Stimulated activated CD8-positive, alpha-beta memory T cell treated with anti-CD3 and anti-CD28 coated beads, Interleukin-4, amount 100 ng/mL, for 1 hour (primary cell): ENCODE measurements at places on chromosomes 16 and 17.
A peak's percentile ranks its signal among the peaks of the same experiment; 100 is the strongest.

- DNase-seq: no peak
Observed at GRCh38 chr16:56357241-56357764, 68.0 kb downstream of the AMFR start.

DNA sequence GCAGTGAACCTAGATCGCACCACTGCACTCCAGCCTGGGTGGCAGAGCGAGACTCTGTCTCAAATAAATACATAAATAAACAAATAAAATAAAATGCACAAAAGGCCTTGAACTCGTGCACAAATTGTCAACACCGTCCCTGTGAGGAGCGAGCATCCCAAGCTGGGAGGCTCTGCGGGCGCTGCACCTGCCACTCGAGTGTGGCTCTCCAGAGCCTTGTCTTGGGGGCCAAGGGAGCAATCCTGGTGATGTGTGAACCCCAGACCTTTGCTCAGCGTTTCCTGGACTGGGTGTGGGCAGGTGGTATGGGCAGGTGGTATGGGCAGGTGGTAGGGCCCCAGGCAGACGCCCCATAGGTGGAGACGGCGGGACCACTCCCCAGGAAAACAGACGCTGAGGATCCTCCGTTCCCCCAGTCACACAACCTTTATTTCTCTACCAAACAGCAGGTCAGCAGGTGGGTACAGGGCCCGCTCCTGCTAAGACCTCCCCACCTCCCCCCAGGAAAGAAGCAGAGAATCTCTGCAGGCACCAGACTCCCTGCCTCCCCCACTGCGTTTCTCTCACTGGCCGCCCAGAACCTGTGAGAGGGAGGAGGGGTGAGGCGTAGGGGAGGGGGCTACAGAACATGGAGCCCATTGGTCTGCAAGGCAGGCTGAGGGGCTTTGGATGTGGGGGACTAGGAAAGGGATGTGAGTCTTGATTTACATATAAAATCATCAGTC lies 7.4 kb upstream of the P2RX1 start:
- DNase-seq: no peak

DNA sequence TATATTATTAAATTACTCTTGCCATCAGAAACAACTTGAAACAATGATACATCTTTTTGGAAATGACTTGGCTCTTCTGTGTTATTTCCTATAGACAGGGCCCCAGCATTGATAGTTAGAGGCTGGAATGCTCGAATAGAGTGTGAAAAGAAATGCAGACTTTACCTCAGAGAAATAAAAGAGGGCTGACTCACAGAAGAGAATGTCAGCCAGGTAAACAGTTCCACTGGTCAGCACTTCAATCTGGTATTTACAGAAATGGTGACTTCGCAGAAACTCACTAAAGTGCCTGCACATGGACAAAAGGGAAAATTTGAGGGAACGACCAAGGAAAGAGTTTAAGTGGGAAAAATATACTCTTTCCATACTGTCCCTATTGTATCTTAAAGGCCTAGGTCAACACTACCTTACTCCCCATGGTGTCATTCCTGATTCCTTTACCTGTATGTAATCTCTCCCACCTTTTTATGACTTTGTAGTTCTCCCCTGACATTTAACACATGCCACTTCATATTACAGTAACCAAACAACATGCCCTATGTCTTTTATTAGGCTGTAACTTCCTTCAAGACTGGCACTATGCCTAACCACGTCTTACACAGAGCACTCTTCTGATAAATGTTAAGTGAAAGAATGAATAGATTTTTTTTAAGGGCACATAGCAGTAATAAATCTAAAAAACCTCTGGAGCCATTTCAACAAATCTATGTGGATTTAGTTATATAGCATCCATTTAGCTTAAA lies 36.7 kb downstream of the AKAP10 start:
- no peak for DNase-seq

DNA sequence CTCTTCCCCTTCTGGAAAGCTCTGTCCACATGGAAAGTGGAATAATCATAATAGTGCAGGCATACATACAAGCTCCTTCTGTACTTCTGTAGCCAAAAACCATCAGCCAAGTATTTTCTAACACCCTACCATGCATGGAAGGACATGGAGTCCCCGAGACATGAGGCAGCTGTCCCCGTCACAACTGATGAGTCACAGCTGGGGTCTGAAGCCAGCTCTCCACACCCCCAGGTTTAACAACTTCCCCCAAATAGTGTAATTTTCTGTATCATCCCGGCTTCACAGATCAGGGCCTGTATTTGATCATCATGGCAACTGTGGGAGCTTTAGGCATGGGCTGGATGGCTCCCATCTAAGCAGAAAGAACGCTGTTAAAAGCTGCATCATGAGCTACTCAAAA lies 16.6 kb downstream of the C16orf96 start:
- no peak for DNase-seq

- DNase-seq: peak; percentile 10
Observed at GRCh38 chr17:30378241-30378824, 394 bp upstream of the CPD start.

- DNase-seq: no peak
Observed at GRCh38 chr16:68517606-68518166, 21.4 kb upstream of the ZFP90 start.

DNA sequence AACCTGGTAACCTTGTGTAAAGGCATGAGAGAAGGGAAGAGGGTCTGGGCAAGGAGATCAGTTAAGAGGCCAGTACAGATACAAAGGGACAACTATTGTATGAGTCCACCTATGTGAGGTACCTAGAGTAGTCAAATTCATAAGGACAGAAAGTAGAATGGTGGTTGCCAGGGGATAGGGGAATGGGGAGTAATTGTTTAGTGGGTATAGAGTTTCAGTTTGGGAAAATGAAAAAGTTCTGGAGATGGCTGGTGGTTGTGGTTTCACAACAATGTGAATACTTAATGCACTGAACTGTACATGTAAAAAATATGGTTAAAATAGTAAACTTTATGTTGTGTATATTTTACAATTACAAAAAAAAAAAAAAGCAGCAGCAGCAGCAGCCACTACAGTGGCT lies 49.4 kb downstream of the SNTB2 start:
- DNase-seq: no peak

GRCh38 chr16:1698680-1699079 lies 7.3 kb upstream of the MAPK8IP3 start:
- DNase-seq: no peak

DNA sequence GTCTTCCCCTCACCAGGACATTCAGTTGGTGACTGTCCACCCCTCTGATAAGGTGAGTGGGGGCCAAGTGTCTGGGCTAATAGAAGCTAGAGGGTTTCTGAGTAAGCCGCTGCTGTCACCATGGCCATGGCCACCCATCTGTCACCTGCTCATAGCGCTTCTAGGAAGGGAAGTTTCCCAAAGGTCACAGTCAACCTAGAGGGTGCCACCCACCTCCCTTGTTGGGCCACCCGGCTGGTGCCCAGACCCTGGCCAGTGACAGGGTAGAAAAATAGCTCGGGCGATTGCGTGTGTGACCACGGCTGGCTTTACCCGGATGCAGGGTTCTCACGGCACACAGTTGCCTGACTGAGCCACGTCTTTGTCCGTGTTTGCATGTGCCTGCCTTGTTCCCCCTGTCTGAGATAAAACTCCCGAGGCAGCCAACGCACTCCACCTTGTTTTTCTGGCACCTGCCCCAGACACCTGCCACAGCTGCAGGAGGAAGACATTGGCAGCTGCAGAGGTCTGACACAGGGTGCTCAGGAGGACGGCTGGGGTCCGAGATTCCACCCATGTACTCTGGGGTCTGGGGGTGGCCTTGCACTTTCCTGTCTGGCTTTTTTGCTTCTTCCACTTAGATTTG lies 809 bp downstream of the PIRT start:
- DNase-seq: no peak
